ENCODE measurements at places on chromosomes 4 and X. TPM values are rescaled to one million over a fixed set of nuclear protein-coding genes. Genes with fewer than 3 reads are reported as not detected.

Gene SLC2A9
- total RNA-seq = 67.5 TPM

Gene EGFL6
- total RNA-seq = 0.78 TPM

- DNase-seq = no peak
Measured at GRCh38 chrX:57267308-57267707, 19.2 kb upstream of the FAAH2 start.

Gene SLC6A14
- 0.57 TPM for total RNA-seq

DNA sequence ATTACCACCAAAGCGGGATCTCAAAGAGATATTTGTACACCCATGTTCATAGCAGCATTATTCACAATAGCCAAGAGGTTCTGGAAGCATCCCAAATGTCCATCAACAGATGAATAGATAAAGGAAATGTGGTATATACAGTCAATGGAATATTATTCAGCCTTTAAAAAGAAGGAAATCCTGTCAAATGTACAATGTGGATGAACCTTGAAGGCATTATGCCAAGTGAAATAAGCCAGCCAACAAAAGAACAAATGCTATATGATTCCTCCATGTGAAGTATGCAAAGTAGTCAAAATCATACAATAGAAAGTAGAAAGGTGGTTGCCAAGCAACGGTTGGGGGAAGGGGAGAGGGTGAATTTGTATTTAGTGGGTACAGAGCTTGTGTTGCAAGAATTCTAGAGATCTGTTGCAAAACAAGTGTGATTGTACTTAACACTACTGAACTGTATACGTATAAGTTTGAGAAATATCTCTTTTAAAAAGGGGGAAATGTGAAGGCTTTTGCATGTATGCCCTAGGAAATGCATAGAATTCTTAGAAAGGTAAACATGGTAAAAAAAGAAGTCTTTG is 5.0 kb upstream of the ZRSR2 start:
- DNase-seq = no peak

Gene CCSER1
- total RNA-seq = 94.5 TPM

Gene SMIM9
- total RNA-seq = not detected

- DNase-seq = no peak
Measured at GRCh38 chr4:109134268-109134667, 168.2 kb downstream of the COL25A1 start.
